ENCODE measurements at places on chromosomes 5 and 9.

DNA sequence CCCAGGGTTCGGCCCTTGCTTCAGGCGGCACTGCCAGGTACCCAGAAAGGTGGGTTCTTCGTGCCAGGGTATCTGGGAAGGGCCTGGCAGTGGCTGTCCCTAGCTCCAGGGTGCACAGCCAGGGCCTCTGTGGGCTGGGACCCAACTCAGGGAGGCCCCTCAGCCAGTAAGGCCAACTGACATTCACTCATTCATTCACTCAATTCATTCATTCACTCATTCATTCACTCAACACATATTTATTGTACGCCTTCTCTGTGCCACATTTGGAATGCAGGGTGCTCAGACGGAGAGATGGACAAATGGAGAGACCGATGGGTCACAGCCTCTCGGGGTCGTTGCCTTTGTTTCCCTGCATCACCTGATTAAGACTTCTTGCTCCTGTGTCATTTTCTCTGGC, 154.9 kb downstream of the GAPVD1 start:
- no peak for DNase-seq

DNA sequence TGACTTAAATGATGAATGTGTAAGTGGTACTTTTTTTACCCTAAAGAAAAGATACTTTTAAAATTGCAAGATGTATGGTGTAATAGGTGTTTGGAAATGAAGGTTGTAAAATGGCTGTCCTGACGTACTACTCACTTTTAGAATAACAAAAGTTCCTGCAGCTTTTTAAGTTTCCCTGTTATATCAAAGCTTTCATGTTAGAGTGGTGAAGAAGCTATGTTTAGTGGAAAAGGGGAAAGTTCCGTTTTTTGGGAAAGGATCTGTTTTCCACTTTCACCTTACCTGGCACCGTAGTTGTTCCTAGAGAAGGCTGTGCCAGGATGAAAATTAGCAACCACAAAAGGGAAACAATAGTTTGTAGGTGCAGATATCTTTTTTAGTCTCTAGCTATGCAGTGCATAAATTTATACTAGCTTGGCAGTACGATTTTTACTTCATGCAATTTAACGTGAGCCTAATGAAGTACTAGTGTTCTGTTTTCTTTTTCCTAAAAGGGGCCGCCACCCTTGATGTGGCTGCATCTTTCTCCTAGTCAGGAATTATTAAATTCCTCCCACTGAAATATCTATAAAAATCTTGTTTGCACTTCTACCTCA, 1.3 kb downstream of the TNPO1 start:
- DNase-seq: no peak

DNA sequence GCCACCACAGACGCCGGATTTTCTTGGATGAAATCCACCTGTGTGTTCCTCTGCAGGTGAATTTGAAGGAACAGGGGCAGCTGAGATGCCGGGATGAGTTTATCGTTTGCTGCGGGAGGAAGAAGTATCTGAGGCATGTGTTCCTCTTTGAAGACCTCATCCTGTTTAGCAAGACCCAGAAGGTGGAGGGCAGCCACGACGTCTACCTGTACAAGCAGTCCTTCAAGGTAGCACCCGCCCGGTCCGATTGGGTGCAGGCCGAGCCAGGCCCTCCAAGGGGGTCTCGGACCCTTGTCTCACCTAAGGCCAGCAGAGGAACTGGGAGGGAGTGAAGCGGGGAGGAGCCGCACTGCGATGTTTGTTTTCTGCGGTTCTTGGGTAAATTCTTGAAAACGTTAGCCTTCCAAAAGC, 18.4 kb upstream of the LRRC14B start:
- no peak for DNase-seq

DNA sequence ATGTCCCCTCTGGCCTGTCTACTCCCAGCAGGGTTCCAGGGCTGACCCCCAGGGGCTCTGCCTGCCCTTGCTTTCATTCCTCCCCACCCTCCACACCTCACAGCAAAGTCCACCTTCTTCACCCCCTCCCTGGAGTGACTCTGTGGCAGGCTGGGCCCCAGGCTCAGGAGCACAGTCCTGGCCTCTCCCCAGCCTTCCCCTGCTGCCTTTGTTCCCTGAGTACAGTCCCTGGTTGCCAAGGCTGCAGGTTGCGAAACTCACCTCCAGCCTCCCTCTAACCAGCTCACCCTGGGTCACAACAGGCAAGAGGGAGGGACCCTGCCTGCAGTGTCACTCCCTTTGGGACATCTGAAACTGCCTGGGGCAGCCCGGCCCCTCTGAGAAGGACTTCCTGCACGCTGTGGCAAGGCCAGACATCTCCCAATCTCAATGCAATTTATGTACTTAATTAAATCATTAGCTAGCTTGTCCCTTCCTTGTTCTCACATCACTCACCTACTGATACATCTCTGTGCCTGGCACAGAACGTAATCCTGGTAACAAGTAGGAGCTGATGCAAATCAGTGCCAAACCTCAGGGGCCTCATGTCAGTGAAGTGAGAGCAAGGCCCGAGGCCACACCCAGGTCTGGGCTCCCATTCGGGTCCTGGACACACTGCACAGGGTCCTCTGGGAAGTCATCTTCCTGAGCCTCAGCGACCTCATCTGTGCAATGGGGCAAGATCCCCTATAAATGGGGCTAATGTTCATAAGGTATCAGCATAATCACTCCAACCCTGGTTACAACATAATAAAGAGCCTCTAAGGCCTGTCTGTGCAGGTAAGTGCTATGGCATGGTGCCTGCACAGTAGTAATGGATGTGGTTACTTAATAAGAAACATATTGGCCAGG, 27.3 kb upstream of the TRIM14 start:
- DNase-seq: no peak

DNA sequence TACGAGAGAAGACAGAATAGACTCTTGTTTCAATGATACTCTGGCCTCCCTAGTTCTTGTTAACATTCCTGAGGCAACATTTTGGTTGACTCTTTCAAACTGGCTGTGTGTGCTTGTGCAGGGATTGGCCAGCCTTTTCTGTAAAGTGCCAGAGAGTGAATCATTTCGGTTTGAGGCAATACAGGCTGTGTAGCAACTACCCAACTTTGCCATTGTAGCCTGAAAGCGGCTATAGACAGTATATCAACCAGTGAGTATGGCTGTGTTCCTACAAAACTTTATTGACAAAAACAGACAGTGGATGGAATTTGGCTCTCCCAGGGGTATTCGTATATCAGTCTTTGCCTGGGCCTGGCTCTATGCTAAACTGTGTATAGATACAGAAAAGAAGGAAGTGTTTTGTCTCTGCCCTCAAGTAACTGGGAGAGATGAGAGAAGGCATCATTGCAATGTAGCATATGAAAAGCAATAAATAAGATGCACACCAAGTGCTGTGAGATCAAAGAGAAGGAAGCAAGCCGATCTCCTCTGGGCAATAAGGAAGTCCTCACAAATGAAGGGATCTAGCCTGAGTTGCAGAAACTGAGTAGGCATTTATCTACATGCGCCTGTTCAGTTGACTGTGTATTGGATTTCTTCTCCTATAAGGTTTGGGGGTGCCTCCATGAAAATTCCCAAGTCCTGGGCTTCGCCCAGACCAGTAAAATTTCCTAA, 568.0 kb upstream of the KLF4 start:
- no peak for DNase-seq

DNA sequence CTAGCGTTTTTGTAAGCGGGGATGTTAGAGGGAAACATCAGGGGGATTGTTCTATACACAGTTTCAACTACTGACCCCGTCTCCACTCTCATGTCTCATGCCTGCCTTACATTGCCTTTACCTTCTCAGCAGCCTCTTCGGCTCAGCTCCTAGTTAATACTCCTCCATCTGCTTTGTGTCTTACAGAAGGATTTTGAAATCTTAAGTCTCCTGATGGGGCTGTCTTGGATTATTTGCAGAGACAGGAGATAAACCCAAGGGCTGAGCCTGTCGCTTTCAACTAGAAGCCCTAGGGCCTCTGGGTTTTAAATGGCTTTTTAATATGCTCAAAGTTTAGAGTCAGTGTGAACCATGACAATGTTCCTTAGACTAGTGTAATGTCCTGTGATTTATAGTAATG, 161.5 kb downstream of the CARTPT start:
- no peak for DNase-seq

DNA sequence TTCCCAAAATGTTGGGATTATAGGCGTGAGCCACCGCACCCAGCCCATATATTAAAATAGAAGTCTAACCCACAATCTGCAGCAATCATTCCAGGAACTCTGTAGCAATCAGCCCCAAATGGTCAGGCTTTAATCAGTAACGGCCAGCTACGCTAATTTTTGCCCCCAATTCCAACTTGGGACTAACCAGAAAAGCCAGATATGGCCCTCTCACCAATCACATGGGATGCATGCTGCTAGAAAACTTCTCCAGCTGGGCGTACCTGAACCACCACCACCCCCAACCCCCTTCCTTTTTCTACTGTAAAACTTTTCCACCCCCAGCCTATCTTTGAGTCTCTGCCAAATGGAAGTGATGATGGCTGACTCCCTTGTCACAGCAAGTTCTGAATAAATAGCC, 4.1 kb downstream of the SUSD1 start:
- no peak for DNase-seq

- DNase-seq: no peak
Measured at GRCh38 chr5:27639005-27639612, 600.7 kb upstream of the CDH9 start.

DNA sequence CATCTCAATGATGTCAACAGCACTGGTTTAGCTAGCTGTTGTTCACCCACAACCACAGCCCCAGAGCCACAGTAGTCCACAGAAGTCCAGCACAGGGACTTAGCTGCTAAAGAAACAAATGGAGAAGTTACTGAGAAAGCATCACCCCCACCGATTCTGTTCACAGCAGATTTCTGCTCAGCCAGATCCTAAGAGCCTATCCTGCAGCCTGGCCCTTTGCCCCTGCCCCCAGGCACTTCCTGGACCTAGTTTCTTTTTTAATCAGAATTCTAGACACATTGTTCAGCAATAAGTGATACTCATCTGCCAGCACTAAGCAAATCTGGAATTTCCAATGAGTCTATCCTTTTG, 7.4 kb downstream of the B4GALT1 start:
- no peak for DNase-seq

DNA sequence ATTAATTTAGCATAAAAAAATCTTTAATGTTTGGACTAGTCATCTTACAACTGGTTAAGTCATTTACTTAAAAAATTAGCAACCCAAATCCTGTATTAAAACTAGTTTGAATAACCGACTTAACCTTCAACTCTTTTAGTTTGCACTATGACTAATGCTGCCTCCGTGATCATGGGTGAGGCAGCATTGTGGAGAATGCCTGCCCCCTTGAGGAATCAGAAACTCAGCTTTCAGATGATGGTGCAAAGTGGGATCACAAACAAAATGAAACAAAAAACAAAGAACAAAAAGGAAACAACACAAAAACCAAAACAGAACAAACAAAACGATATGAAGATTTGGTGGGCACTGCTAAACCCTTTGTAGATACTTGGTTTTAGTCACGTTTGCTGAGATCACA, 127.0 kb upstream of the PALM2AKAP2 start:
- no peak for DNase-seq

DNA sequence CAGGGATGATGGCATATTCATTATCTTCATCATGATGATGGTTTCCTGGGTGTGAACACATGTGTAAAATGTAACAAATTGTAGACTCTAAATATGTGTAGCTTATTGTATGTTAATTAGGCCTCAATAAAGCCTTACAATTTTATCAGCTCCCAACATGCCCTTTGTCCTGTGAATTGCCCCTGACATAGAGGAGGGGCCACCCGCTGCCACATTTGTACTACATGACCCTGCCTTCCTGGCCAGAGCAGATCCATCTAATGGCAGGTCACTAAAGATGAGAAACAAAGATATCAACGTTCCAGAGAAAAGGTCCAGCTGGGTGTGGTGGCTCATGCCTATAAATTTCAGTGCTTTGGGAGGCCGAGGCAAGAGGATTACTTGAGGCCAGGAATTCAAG, 117.2 kb downstream of the CAAP1 start:
- DNase-seq: no peak

- no peak for DNase-seq
Measured at GRCh38 chr5:144328494-144328893, 157.8 kb downstream of the KCTD16 start.

DNA sequence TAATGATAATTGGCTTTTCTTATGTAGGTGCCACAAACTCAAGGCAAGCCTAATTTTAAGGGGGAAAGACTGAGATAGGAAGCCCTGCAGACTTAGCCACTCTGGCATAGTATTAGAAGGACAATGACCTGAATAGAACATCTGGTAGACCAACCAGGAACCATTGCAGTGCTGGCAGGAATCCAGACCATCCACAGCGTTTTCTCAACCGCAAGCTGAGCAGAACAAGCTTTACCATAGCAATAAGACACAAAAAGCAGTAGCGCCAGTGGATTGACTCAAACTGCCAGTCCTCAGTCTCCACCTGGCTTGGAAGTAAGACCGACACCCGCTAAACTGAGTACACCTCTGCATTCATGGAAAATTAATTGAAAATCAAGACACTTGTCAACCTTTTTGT, 141.3 kb upstream of the LPAR1 start:
- DNase-seq: no peak
